HepG2 (cell line): ENCODE measurements at places on chromosomes 7 and 10. TPM values are rescaled to one million over a fixed set of nuclear protein-coding genes. Genes with fewer than 3 reads are reported as not detected.
A peak's percentile ranks its signal among the peaks of the same experiment; 100 is the strongest.

DNA sequence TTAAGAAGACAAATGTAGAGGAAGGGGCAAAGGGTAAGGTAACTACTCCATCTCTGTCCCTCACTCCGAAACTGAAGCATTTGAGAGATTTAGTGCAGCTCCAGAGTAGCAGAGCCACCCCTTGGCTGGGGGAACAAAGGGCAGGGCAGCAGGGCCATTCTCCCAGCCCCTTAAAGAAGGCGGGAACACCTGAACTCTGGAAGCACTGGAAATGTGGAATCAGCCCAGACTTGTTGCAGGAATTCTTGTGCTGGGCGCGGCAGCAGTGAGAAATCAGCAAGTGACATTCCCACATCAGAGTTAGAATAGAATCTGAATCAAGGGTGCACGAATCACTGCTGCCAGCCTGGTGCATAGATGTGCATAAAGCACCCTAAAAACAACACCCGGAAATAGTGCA, 34.4 kb upstream of the GRM8 start:
- no peak for DNase-seq
- H3K36me3 ChIP-seq: no peaks in the 10 kb centered on the region
- no peak overlapping the region for H3K4me3 ChIP-seq
- no peak overlapping the region for H3K27ac ChIP-seq

DNA sequence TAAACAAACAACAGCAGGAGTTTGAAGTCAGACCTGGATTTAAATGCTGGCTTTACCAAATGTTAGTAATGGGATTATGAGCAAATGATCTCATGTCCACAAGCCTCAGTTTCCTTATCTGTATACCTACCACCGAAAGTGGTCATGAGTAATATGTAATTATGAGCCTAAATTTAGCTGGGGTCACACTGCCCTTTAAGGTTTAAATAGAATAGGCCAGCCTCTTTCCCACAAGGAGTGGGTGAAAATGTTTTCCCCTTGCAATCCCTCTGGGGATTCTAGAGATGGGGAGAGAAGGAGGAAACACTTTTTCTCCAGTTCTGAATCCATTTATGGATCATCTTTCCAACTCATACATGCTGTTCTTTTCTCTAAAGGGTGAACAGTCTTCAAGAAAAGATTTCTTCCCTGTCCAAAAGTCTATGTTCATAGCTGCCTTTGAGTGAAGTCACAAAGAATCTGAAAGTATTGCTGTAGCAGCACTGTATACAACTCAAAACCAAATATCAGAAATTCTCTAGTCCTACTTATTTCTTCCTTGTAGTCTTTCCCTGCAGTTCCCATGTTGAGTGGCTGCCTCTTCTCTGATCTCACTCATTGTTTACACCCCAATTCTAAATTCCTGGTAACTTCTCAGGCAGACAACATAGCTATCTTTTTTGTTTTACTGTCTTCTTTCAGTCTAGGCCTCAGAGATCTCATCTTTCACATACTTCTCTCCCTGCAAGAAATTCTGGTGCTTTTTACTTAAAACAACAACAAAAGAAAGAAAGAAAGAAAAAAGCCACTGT, 7.4 kb upstream of the TSPAN12 start:
- no peaks in the 10 kb centered on the region for H3K4me1 ChIP-seq
- H3K27me3 ChIP-seq: no peaks in the 10 kb centered on the region
- no peak overlapping the region for H3K4me3 ChIP-seq
- H3K36me3 ChIP-seq: no peaks in the 10 kb centered on the region
- H3K27ac ChIP-seq: no peak overlapping the region

GRCh38 chr10:7090529-7090928, 320.3 kb downstream of the SFMBT2 start:
- H3K27me3 ChIP-seq: no peaks in the 10 kb centered on the region; the same call in 1 of the 3 replicates
- DNase-seq: no peak
- no peaks in the 10 kb centered on the region for H3K36me3 ChIP-seq
- no peak overlapping the region for H3K27ac ChIP-seq

DNA sequence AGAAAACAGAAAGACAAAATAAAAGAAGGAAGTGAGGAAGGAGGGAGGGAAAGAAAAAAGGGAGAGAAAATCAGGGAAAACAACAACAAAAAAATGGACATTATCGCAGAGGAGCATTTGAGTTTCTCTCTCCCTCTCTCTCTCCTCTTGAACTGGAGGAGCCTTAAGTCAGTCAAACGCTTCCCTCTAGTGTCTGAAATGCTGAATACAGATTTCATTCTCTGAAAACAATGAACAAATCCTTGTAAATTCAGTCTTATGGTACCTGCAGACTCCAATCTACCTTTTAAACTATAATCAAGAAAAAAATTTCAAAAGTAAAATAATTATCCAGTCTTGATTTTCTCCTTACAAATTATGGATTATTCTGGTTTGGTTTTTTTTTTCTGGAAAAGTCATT, 89.2 kb upstream of the PFKP start:
- no peaks in the 10 kb centered on the region for H3K4me1 ChIP-seq
- peaks cover 3% of the 10 kb centered on the region for H3K27me3 ChIP-seq
- no peak overlapping the region for H3K4me3 ChIP-seq
- DNase-seq: peak; percentile 56

DNA sequence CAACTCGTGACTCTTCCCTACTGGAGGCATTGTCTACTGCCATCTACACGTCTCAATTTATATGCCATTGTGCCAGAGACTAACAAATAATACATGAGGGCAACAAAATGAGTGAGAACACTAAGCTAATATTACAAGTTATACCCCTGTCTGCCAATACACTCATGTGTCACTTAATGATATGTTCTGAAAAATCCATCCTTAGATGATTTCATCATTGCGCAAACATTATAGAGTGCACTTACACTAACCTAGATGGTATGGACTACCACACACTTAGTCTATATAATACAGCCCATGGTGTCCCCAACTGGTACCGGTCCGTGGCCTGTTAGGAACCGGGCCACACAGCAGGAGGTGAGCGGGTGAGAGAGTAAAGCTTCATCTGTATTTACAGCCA, 64.3 kb upstream of the CTNNA3 start:
- peaks cover 1% of the 10 kb centered on the region for H3K27me3 ChIP-seq
- no peak for DNase-seq

Gene IDI2
- polyA plus RNA-seq: not detected in 2 replicates

- H3K27ac ChIP-seq: no peak overlapping the region
- H3K36me3 ChIP-seq: no peaks in the 10 kb centered on the region
- no peak overlapping the region for H3K4me3 ChIP-seq
- H3K4me1 ChIP-seq: no peaks in the 10 kb centered on the region
- DNase-seq: peak; percentile 3
- no peaks in the 10 kb centered on the region; the same call in 1 of the 2 replicates for H3K27me3 ChIP-seq
Observed at GRCh38 chr10:114779803-114780576, 41.6 kb upstream of the FHIP2A start.

Gene CFAP70
- 0.33 and 0.38 TPM in 2 replicates for polyA plus RNA-seq

DNA sequence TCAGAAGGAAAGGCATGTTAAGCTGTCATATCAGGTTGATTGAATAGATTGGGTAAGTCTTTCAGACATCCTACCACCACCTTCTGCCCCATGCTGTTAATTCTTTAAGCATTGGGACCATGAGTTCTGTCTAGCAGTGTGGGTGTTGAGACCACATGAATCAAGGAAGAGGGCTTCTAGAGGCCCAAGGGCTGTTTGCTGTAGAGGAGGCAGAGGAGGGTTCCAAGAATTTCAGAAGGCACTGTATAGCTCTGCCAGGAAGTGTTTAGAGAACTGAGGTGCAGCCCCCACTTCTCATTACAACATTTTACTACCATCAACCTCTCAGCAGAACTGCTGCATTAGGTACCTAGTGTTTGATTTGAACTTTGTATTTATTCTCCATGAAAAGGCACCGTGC, 720.2 kb downstream of the AUTS2 start:
- DNase-seq: no peak
- H3K4me3 ChIP-seq: no peak overlapping the region
- H3K27me3 ChIP-seq: no peaks in the 10 kb centered on the region
- no peaks in the 10 kb centered on the region for H3K4me1 ChIP-seq
- H3K27ac ChIP-seq: no peak overlapping the region
- H3K36me3 ChIP-seq: no peaks in the 10 kb centered on the region

DNA sequence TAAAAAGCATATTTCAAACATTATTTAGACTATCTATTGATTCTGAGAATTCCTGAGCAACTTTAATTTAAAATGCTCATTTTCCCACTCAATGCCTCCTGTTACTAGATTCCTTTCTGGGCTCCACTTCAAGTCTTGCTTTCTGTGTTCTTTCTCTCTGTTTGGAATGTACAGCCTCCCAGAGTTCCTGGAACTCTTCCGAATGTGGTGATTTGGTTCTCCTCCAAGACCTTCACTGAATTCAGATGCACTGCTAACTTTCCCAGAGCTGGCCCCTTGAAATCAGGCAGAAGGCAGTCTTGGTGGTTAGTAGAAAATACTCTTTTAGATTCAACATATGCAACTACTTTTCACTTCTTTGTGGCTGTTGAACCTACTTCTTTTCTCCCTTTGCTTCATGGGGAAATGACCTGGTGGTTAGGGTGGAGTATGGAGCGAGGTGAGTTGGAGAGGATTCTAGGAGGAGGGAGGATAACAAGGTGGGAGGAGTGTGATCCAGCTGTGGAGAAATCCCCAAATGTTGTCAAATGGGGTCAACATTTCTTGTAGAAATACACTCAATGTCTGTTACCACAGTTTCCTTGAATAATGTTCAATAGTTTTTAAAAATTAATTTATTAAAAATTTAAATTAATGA, 27.9 kb upstream of the CCDC7 start:
- no peak overlapping the region for H3K4me3 ChIP-seq
- no peaks in the 10 kb centered on the region for H3K36me3 ChIP-seq
- no peak overlapping the region for H3K27ac ChIP-seq
- peaks cover 8% of the 10 kb centered on the region for H3K4me1 ChIP-seq

GRCh38 chr7:151484971-151485707, 34.6 kb downstream of the RHEB start:
- H3K4me3 ChIP-seq: no peak overlapping the region
- peaks cover 13% of the 10 kb centered on the region for H3K36me3 ChIP-seq
- no peaks in the 10 kb centered on the region for H3K4me1 ChIP-seq
- H3K27me3 ChIP-seq: no peaks in the 10 kb centered on the region
- DNase-seq: no peak
- no peak overlapping the region for H3K27ac ChIP-seq

Gene PLAC9
- not detected in 2 replicates for polyA plus RNA-seq

Gene TFEC
- polyA plus RNA-seq: not detected in 2 replicates

Gene PDAP1
- polyA plus RNA-seq: 12.8 and 13.0 TPM in 2 replicates

- no peaks in the 10 kb centered on the region for H3K27me3 ChIP-seq
- no peaks in the 10 kb centered on the region for H3K36me3 ChIP-seq
- H3K4me3 ChIP-seq: no peak overlapping the region
Observed at GRCh38 chr7:12945901-12946300, 258.5 kb downstream of the ARL4A start.

DNA sequence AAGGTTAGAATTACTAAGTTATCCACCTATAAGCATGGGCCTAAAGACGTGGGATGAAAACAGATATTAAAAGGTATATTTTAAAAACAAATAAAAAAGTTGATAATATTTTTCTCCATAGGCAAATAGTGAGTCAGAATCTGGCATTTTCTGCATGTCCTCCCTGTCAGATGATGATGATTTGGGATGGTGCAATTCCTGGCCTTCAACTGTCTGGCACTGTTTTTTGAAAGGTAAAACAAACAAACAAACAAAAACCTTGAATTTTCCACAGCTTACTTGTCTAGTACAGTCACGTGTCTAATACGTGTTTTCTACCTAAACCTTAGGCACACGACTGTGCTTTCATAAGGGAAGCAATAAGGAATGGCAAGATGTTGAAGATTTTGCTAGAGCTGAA, 17.4 kb downstream of the HBP1 start:
- H3K4me1 ChIP-seq: no peaks in the 10 kb centered on the region
- H3K27ac ChIP-seq: no peak overlapping the region

GRCh38 chr7:127437837-127438236, 45.3 kb upstream of the ZNF800 start:
- H3K27ac ChIP-seq: no peak overlapping the region
- H3K4me3 ChIP-seq: no peak overlapping the region
- no peak for DNase-seq
- no peaks in the 10 kb centered on the region for H3K4me1 ChIP-seq

DNA sequence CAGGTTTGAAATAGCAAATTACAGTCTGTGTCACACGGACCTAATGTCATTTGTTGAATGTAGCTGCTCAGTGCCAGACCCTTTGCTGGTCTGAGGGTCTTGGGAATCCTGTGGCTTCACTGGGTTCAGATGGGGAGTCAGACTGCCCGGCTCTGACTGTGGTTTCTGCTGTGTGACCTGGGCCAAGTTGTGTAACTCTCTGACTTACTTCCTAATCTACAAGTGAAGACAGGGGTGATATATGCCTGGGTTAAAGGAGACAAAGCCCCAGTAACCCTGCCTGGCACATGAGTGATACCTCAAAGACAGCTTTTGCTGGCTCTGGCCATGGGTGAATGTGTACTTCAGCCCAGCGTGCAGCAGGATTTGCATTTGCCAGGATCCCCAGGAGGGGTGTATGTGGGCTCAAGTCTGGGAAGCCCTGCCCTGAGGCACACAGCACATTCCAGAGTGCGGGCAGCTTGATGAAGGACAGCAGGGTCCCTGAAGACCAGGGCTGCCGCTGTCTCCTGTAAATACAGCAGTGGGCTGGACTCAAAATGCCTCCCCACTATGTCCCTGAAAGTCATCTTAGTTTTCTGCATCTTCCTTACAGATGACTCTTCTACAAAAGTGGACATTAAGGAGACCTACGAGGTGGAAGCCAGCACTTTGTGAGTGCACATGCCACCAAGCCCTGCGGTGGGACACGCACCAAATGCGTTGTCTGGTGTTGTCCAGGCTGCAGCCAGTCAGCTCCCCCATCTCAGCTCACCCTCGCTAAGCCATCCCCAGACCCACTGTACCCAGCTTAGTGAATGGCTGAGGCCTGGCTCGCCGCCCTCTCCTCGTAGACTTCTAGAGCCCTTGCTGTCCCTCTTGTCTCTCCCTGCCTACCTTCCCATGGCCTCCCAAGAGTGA, 16.4 kb downstream of the NACAD start:
- no peaks in the 10 kb centered on the region for H3K4me1 ChIP-seq
- DNase-seq: no peak
- H3K4me3 ChIP-seq: no peak overlapping the region
- peaks cover 9% of the 10 kb centered on the region for H3K36me3 ChIP-seq
- no peak overlapping the region for H3K27ac ChIP-seq
- H3K27me3 ChIP-seq: no peaks in the 10 kb centered on the region

GRCh38 chr7:139855498-139856270, 26.6 kb downstream of the TBXAS1 start:
- H3K27ac ChIP-seq: no peak overlapping the region
- no peak for DNase-seq
- no peaks in the 10 kb centered on the region for H3K36me3 ChIP-seq
- H3K4me1 ChIP-seq: peaks cover 44% of the 10 kb centered on the region
- no peaks in the 10 kb centered on the region for H3K27me3 ChIP-seq
- H3K4me3 ChIP-seq: no peak overlapping the region

Gene MOGAT3
- 30.5 and 39.2 TPM in 2 replicates for polyA plus RNA-seq

GRCh38 chr7:44348851-44349781, 23.7 kb upstream of the CAMK2B start:
- no peaks in the 10 kb centered on the region for H3K36me3 ChIP-seq
- DNase-seq: peak; percentile 27
- no peaks in the 10 kb centered on the region for H3K27me3 ChIP-seq
- no peak overlapping the region for H3K4me3 ChIP-seq
